ENCODE measurements at places on chromosomes 16 and 17. TPM values are rescaled to one million over a fixed set of nuclear protein-coding genes. Genes with fewer than 3 reads are reported as not detected.

Gene BHLHA9
- total RNA-seq: not detected

Gene VPS25
- 71.6 TPM for total RNA-seq

Gene HOXB7
- total RNA-seq: 1.3 TPM

Gene MYO1C
- total RNA-seq: 32.8 TPM

Gene ARL5C
- 0.16 TPM for total RNA-seq

Gene LRRC75A
- total RNA-seq: 3.4 TPM

Gene C17orf78
- total RNA-seq: not detected

Gene ANKFN1
- total RNA-seq: not detected

Gene COX6A2
- total RNA-seq: not detected

Gene HBZ
- not detected for total RNA-seq

Gene TMC8
- 102 TPM for total RNA-seq

Gene CCL14
- total RNA-seq: not detected

DNA sequence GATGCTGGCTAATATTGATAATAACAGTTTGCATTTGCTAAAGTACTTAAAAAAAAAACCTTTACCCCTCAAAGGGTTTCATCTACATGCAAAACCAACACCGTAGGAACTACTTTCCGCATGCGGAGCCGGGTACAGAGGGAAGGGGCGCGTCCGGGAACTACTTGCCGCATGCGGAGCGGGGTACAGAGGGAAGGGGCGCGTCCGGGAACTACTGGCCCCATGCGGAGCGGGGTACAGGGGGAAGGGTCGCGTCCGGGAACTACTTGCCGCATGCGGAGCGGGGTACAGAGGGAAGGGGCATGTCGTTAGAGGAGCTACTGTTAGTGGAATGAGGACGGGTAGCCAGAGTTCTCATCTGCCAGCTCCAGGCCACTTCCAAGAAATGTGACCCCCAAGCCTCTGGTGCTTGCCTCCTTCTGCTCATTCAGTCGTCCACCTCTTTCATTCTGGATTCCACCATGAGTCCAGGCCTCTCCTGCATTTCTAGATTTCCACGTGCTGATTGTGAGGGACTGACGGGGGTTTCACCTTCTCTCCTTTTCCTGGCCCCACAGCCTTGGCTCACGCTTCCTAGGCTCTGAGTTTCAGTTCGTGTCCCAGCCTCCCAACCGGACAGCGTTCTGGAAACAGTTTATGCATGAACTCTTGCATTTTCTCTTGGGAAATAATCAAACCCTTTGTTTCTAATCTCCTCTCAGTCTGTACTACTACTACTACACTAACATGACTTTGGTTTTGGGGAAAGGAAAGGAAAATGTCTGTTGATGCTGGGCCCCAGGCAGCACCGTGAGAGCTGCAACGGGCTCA, 26.9 kb downstream of the MINK1 start:
- no peak for DNase-seq

DNA sequence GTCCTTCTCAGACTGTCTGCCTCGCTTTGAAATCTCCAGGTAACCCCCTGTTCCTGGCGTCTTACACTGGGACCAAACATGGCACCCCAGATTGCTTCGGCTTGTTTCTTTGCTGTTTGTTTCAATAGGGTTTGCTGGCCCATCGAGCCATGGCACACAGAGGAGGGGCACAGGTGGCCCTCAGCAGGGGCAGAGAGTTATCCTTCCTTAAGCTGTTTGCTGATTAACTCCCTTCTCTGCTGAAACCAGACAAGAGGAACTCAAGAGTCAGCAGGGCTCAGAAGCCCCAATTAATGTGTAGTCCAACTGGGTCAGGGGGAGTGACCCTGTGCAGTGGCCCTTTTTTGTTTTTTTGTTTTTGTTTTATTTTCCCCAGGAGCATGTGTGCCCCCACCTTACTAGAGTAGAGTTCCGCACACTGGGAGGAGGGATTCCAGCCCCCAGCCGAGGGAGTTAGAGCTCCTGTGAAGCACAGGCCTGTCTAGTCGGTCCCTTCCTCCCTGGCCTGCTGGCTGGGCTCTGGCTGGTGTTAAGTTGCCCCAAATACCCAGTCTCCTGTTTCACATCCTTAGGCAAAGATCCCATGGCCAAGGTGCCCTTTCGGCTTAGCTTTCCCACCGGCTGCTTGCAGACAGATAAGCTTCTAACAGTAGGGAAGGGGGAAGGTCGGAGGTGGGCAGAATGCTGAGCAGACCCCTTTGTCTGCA, 39.3 kb downstream of the YPEL2 start:
- DNase-seq: no peak

DNA sequence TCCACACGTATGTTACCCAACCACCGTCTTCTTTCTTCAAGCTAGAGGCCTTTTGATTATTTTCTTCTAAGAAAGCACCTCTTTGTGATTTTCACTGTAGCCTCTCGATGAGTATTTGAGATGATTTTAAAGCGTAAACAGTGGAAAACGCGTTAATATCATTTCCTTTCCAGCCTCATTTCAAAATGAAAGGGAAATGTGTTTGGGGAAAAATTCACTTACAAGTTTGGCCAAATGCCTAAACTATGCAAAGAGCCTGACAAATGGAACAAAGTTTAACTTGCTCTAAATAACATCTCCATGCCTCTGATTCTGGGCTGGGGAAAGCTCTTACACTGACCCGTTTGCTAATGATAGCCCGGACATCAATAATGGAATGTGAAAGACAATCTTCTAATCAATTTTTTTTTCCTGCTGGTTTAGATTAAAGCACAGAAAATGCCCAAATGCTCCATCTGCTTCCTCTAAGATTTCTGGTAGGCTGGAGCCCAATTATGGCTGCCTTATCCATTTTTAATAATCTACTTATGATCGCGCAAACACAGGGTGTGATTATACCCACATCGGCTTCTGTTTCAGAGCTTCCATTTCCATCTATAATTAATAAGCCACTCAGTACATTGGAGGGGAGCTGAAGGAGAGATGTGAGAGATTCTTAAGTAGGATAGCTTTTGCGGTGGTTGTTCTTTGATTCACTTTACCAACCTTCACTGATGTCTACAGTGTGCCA, 43.5 kb downstream of the HS3ST2 start:
- no peak for DNase-seq

DNA sequence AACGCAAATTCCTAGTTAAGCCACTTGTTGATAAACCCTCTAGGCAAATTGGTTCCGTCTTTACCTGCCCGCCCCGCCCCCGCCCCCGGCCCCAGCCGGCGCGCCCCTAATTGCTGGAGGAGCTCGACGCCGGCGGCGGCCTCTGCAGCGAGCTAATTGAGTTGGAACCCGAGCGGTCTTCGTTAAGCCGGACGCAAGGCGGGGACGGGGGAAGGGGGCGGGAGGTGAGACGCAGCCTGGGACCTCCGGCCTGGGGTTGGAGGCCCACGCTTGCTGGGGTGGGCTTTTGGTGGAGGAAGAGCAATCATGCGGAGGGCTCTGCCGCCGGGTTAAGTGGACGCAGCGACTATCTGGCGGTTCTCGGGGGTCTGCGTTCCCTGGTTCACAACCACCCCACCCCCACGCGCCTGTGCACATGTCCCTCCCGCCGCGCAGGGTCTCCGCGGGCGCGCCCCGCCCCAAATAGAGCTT, 12.7 kb upstream of the FOXF1 start:
- no peak for DNase-seq

DNA sequence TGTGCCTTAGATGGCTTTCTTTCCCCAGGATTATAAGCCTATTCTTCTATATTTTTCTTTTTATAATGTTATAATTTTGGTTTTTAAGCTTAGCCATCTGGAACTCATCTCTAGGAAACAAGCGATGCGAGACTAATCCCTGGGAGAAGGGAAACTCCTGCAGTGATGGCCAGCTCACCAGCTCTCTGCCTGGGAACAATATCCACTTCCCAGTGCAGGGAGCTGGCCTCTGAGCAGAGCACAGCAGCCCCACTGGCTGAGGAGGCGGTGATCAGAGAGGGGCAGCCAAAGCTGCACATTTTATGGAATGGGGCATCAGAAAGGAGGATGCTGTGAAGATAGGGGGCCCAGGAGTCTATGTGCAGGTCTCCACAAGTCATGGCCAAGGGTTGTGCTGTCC, 183.3 kb downstream of the LGALS9B start:
- no peak for DNase-seq

DNA sequence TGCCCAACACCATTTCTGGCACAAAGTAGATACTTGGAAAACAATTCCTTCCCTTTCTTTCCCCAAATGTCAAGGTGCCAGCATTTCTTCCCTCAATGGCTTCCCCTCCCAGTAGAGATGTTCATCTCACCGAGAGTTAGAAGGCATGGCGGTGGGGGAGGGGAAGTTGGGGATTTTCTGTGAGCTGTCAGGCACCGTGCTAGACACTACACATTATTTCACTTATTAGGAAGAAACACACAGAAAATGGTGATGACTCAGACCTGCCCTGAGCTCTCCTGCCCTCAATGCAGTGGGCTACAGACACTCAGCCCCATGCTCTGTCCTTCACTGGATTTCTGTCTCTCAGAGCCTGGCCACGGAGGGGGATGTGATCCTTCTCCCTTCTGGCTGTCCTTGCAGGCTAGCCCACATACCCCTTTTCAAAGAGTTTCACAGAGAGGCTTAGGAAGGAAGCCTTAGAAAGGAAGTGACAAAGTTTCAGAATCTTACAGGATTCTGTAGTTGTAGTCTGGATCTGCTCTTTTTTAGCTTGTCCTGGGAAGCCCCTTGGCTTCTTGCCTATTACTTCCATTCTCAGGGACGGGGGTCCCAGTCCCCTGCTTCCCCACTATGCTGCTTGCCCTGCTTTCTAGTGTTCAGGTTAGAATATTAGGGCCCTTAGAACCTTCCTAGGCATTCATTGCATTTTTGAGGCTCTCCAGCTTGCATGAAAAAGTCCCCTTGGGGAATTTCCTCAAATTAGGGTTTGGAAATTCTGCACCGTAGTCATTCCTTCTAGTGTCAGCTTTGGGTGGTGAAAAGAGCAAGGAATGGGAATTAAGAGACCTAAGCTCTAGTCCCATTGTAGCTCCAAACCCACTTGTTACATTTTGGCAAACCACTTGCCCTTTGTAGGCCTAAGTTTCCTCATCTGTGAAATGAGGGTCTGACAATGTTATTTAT, 12.2 kb upstream of the CCL5 start:
- DNase-seq: peak; percentile 49

DNA sequence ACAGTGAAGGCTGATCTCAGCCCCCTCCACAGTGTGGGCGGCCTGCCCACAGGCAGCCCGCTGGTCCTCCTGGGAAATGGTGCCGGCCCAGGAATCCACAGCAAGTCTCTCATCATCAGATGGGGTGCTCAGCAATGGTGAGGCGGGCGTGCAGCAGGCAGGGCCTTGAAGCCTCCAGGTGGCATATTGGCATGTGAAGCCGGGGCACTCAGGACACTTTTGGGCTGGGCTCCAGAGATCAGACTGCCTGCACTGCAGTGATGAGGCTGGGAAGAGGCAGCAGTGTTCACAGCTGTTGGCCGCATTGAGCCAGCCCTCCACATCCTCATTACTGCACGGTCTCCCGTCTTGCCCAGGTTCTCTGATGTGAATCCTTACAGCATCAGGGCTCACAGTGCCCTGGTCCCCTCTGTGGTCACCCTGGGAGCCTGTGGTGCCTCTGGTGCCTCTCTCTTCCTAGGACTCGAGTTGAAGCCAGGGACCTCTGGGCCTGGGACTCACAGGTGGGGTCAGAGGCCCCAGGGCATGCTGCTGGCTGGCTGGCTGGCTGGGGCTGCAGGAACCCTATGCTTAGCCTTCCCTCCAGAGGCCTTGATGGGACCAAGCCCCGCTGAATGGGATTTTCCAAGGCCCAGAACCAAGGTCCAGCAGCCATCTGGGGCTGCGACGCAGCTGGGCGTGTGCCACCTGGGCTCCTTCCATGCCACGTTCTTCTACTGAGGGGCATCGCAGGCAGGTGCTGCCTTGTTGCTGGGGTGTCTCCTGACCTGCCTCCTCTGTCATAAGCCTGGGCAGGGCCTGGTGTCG, 48.6 kb downstream of the TNFRSF13B start:
- no peak for DNase-seq

- DNase-seq: peak; percentile 35
Observed at GRCh38 chr16:31875112-31875803, 1.7 kb downstream of the ZNF267 start.

- peak; percentile 70 for DNase-seq
Observed at GRCh38 chr17:1197781-1198490, 18.2 kb upstream of the ABR start.

DNA sequence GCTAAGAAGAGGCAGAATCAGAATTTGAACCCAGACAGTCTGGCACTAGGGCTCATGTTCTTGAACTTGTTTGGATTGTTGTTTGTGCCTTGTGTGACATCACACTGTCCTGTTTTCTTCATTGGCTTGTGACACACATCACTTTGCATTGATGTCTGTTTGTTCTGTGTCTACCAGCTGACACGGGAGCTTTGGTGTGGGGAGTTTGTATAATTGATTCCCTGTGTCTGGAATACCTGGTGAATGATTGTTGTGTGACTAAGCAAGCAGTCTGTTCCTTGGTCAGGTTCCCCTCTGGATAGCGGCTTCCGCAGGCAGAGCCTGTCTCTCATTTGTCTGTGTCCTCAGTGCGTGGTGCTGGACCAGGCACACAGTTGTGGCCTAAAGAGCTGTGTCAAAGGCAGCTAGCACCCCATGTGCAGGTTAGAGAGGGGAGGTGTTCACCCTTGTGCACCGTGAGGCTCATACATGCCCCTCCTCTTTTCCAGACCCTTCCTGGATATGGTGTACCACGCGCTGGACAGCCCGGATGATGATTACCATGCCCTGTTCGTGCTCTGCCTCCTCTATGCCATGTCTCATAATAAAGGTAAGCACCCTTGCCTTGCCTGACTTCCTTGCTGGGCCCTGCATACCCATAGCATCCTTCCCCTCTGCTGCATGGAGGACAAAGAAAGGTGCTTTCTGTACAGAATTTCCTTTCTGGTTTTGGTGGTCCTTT, 80.1 kb downstream of the CLEC16A start:
- peak; percentile 28 for DNase-seq

- DNase-seq: no peak
Observed at GRCh38 chr17:36153895-36154610, 22.4 kb downstream of the TBC1D3B start.

GRCh38 chr17:67156269-67157199, 88.5 kb downstream of the HELZ start:
- DNase-seq: no peak

GRCh38 chr17:13933441-13934276, 135.6 kb upstream of the COX10 start:
- no peak for DNase-seq

- DNase-seq: no peak
Observed at GRCh38 chr16:66899945-66900710, 18.6 kb downstream of the CDH16 start.

DNA sequence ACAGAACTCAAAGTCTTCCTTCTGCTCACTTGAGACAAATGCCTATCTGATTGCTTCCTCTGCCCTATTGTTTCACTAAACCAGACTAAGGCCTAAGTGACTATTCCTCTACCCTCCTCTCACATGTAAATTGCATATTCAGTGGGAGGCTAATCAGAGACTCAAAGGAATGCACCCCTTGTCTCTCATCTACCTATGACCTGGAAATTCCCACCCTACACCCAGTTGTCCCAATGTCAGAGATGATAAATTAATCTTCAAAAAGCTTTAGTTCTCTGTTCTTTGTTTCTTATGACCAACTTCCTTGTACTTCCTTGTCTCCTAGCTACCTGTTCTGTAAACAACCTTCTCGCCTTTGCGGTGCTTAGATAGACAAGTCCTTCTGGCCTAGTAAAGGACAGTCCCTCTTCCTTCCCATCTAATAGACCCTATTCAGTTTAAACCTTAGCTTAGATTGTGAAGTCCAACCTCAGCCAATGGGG, 76.0 kb downstream of the EMP2 start:
- no peak for DNase-seq

All from activated T-cell treated with anti-CD3 and anti-CD28 coated beads, Interleukin-2, amount 50 U/mL, for 72 hours (primary cell).